ENCODE measurements at places on chromosomes 6 and 20.

GRCh38 chr6:166306378-166307081, 1.7 kb downstream of the PRR18 start:
- DNase-seq: no peak

GRCh38 chr6:32941214-32941768, 463 bp upstream of the HLA-DMB start:
- no peak for DNase-seq

- DNase-seq: no peak
Observed at GRCh38 chr6:56172144-56172543, 75.2 kb downstream of the COL21A1 start.

GRCh38 chr6:44527583-44528369, 140.3 kb downstream of the CDC5L start:
- no peak for DNase-seq

GRCh38 chr6:6895929-6896328, 211.8 kb upstream of the RREB1 start:
- DNase-seq: no peak

- no peak for DNase-seq
Observed at GRCh38 chr6:71649915-71650314, 236.4 kb upstream of the RIMS1 start.

- DNase-seq: no peak
Observed at GRCh38 chr6:81793821-81794475, 41.5 kb upstream of the TENT5A start.

DNA sequence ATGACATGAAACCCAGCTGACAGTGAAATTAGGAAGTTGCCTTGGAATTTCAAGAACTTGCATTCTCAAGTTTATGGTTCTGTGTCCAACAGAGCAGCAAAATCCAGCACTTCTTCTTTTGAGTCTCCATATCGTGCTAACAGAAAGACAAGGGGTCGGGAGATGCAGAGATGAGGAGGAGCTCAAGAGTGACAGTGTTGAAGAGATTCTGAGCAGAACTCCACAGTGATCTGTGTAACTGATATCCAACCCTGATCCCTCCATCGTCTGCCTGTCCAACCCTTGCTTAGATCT, 21.2 kb upstream of the BTN1A1 start:
- no peak for DNase-seq

GRCh38 chr6:75604294-75604693, 2.6 kb downstream of the SENP6 start:
- DNase-seq: no peak

DNA sequence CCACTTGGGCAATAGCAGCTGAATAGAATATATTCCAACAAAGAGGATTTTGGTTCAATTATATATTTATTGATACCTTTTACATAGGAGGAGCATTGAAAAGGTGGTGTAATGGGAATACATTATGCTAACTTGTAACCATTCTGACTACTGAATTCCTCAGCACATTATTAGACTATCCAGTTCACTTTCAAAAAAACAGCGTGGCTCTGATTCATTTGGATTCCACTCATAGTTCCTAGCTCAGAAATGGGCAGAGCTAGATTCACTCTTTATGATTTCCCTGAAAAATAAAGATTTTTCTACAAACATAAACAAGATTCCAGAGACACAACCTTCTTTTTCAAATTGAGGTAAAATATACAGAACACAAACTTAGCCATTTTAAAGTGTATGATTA, 9.2 kb upstream of the TRERF1 start:
- no peak for DNase-seq

DNA sequence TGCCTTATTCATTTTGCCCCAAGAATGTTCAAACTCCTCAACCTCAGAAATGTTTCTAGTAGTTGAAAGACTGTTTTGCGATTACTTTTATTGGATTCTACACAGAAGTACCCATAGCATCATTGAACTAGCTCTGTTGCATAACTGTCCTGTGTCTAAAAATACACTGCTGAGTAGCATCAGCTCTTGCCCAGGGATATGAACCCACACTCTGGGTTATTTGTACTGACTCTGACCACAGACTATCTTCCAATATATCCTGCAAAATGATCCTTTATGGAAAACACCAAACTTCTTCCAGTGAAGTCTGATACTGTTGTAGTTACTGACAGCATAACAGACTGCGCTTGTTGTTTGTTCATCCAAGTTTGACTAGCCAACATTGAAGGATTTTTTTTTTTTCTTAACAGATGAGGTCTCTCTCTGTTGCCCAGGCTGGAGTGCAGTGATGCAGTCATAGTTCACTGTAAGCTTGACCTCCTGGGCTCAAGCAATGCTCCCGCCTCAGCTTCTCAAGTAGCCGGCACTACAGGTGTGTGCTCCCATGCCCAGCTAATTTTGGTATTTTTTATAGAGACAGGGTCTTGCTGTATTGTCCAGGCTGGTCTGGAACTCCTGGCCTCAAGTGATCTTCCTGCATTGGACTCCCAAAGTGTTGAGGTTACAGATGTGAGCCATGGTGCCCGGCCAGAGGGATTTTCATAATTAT, 49.9 kb downstream of the TULP4 start:
- DNase-seq: no peak

DNA sequence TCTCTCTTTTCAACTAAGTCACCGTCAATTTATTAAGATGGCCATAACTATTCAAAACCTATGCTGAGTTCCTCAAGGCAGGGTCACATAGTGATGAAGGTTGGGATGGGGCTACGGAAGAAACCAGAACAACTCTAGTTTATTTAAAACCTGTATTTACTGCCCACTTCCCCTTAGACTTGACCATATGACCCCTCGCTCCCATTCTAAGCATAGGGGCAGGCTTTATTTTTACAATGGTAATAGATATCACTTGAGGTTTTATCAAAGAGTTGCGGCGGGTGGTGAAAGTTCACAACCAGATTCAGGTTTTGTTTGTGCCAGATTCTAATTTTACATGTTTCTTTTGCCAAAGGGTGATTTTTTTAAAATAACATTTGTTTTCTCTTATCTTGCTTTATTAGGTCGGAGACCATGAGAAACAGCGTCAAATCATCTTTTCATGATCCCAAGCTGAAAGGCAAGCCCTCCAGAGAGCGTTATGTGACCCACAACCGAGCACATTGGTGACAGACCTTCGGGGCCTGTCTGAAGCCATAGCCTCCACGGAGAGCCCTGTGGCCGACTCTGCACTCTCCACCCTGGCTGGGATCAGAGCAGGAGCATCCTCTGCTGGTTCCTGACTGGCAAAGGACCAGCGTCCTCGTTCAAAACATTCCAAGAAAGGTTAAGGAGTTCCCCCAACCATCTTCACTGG, 5.5 kb downstream of the EDN1 start:
- no peak for DNase-seq

DNA sequence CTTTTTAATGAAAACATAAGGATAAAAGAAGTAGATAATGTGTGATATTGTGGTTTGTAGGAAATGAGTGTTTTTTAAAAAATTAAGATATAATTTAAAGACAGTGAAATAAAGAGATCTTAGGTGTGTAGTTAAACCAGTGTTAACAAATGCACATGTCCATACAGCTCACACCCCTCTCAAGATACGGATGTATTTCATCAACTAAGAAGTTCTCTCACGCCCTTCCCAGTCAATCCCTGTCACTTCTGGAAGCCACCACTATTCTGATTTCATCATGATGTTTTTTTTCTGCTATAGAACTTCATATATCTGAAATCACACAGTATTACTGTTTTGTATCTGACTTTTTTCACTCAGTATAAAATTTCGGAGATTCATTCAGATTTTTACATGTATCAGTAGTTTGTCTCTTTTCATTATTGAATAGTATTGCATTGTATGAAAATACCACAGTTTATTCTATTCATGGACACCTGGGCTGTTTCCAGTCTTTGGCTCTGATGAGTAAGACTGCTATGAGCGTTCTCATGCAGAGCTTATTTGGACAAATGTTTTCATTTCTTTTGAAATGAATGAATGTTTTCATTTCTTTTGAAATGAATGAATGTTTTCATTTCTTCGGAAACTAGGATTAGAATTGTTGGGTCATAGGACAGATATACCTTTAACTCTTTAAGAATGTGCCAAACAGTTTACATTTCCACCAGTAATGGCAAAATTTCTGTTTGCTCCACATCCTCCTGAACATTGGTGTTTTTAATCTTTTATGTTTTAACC, 49.7 kb upstream of the ELOVL5 start:
- DNase-seq: no peak

GRCh38 chr6:30960907-30961673, 20.3 kb downstream of the MUCL3 start:
- DNase-seq: no peak

DNA sequence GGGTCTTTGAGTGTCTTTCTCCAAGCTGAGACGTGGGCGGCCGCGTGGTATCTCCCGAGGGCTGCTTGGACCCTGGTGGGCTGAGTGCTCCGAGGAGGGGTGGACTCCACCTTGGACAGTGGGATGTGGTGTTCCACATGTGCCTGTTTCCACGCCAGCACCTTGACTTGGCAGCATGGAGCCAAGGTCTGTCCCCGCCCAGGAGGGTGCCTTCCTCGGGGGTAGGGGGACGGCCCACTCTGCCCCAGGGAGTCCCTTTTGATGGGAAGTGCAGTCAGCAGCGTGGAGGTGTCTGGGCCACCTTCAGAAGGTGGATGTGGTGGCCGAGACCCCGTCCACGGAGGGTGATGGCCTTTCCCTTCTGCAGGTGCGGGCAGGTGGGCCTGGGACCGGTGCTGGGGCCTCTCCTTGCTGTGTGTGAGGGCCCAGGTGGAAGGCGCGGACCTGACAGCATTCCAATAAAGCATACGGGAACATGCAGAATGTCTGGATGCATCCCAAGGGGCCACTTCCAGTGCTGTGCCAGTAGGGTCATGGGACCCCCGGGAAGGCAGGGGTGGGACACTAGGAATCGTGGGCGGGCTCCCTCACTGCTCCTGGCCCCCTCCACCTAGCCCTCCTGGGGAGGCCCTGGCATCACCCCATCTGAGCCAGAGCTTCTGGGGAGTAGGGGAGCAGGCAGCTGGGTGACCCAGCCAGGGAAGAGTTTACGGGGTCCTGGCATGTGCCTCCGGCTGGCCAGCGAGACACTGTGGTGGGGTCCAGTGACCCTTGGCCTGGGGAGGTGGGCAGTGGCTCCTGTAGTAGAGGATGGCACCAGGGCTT, 3.5 kb upstream of the COL20A1 start:
- no peak for DNase-seq

- DNase-seq: no peak
Observed at GRCh38 chr6:150025201-150025917, at the start of gene RAET1L. TSS of gene RAET1L (minus strand) at chr6:150025532. CDS start at chr6:150025471, 61 bp downstream.

DNA sequence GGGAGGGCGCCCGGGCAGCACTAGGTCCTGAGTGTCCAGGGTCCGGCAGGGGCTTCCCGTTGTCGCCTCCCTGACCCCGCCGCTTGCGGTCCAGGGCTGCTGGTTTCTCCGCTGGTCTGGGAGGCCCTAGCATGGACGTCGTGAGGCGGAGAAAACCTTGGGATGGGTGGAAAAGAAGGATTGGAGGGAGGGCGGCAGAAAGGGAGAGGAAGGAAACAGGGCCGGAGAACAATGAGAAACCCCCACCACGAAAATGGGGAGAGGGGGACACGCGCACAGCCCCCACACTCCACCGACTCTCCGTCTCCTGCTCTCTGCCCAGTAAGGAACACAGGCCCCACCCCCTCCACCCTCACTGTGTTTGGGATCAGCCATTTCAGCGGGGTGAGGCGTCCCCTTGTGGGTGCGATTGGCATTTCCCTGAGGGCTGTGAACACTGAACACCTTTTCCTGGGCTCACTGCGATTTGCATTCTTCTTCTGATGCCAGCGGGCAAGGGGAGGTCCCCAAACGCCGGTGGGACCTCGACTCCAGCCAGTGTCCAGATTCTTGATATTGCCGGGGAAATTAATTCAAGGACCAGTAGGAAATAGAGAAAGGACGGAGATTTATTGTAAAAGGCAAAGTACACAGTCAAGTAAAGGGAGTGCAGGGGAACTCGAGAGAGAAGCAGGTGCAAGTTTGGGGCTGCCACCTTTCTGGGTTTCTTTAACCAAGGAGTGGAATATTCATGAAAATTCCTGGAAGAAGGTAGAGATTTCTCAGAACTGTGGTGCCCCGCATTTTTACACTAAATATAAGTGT, 3.3 kb upstream of the RAET1G start:
- DNase-seq: no peak

DNA sequence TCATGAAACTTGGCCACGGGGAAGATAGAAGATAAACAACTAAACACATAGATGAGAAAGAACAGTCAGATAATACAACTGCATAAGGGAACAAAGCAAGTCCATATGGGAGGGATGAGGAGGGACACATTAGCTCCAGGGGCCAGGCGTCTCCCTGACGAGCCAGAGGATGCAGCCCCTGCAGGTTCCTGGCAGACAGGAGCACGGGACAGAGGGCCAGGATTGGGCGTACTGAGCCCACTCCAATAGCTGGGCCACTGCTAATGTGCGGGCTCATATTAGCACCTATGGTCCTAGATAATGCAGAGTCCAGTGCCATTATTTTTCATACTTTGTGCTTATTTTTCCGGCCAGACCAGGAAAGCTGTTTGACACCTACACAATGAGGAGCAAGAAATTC, 182.9 kb downstream of the ANKRD60 start:
- DNase-seq: no peak

GRCh38 chr20:20410678-20411077, 42.8 kb downstream of the INSM1 start:
- DNase-seq: no peak

DNA sequence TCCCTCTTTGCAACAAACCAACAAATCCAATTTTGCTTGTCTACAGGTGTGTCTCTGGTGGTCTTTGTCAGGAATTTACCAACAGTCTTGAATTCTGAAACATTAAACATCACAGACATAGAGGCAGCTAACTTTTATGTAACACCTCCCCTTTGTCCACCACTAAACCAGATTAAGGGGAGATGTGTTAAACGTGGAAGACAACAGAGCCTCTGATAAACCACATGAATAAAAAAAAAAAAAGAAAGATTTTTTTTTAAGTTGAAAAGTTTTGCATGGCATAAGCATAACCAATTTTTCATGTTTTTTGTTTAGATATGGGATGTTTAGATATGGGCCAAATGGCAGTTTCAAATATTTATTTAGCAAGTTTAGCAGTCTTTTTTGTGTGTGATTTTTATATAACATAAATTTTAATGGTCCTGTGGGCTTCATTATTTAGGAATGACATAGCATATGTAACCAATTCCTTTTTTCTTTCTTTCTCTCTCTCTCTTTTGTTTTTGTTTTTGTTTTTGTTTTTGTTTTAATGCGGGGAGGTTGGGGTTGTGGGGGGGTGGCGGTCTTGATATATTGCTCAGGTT, 60.7 kb upstream of the BTN3A2 start:
- DNase-seq: no peak

- no peak for DNase-seq
Observed at GRCh38 chr20:1825938-1826445, 69.2 kb upstream of the SIRPA start.

- DNase-seq: no peak
Observed at GRCh38 chr6:149268768-149269167, 48.7 kb upstream of the TAB2 start.

DNA sequence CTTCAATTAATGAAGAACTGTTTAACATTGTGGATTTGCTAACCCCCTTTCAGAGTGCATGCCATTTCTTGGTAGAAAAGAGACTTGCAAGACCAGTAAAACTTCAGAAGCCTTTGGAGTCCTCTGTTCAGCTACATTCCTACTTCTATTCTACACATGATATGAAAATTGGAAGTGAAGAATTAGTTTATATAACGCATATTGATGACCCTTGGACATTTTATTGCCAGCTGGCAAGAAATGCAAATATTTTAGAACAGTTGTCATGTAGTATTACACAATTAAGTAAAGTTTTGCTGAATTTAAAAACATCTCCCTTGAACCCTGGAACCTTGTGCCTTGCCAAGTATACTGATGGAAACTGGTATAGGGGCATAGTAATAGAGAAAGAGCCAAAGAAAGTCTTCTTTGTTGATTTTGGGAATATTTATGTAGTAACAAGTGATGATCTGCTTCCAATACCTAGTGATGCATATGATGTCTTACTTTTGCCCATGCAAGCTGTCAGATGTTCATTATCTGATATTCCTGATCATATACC, 3.3 kb downstream of the TDRD6 start:
- DNase-seq: no peak
